ENCODE measurements at places on chromosomes 11 and 22.

DNA sequence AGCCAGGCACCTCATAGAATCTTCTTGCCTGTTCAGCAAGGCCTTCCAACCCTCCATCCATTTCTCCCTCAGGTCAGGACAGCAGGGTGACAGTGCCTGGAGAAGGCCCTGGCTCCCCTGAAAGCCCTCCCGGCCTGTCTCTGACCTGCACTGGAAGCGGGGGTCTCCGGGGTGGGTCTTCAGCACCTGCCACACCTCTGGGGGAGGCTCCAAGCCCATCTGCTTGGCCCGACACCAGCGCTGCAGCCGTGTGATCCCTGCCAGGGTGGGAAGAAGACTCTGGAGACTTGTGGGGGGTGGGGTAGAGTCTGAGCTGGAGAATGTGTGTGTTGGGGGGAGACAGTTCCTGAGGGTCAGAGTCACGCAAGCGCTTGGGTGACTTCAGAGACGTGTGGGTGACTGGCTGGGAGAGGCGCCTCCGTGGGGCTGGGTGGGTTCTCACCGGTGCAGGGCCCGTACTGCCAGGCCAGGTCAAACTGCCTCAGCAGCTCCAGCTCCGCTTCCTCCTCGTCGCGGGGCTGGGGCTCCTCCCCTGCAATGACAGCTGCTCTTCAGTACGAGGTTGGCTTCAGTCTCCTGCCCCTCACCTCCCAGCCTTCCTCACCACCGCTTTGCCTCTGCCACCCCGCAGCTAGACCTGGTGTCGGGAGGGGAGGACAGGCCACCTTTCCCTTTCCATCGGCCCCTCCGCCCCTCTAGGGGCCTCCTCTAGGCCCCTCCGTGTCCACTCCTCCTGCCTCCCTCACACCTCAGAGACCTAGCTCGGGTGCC, 615 bp downstream of the POLD4 start:
- DNase-seq, result no peak

DNA sequence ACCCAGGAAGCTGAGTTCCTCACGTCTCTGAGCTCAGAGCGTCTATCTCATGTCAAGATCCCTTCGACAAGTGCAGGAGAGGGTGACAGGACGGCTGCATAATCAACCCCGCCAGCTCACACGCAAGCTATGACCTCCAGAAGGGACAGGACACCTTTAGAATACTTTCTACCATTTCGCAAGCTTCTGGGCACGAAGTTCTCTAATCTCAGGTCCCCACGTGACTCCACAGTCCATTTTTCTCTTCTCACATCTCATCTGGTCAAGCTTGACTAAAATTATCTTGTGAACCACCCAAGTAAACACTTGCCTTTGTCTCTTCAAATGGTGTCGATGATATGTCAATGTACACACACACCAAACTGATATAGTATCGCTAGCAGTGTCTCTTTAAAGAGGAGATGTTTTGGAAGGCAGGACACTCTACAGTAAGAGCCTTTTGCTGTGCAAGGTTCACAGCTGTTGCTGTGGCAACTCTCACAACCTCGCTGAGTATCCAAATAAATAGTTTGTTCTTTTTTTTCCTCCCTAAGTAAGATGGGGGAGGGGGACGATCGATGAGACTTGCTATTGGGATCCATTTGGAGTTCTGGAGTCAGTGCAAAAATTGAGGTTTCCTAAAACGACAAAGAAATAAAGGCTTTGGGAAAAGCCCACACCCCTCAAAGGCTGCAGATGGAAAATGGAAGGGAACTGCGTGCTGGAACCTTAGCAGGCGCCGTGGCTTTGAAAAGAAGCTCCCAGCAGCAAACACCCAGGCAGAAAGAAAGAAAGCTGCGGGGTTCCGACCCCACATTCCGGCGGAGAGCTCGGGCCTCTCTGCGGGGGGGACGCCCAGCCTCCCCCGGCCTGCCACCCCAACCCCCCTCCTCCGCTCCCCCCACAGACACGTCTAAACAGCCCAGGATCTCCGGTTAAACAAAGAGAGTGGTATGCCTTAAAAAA, 215.4 kb upstream of the UBASH3B start:
- peak; percentile 49 for DNase-seq

- no peak for DNase-seq
These were observed 425.2 kb downstream of the OPCML start for GRCh38 chr11:133107136-133107535.

DNA sequence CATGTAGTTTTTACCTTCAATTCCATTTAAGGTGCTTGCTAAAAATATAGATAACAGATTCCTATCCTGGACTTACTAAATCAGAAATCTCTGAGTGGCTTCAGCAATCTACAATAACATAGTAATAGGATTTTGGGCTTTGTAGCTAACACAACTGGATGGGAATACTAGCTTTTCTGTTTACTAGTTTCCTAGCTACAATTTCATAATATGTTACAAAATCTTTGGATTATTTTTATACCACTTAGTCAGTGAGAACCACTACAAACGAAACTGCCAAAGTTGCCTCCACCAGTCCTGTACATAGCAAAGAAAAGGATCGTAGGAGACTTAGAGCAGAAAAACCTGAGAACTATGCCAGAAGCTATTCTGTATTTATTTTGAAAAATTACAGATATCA, 87.7 kb upstream of the ANO3 start:
- no peak for DNase-seq
